ENCODE measurements at places on chromosomes 16 and 17.

- peak; percentile 89 for DNase-seq
Observed at GRCh38 chr17:40358323-40359038, 6.1 kb downstream of the GJD3 start.

GRCh38 chr17:164303-165235 lies 16.9 kb downstream of the DOC2B start:
- DNase-seq, result no peak

DNA sequence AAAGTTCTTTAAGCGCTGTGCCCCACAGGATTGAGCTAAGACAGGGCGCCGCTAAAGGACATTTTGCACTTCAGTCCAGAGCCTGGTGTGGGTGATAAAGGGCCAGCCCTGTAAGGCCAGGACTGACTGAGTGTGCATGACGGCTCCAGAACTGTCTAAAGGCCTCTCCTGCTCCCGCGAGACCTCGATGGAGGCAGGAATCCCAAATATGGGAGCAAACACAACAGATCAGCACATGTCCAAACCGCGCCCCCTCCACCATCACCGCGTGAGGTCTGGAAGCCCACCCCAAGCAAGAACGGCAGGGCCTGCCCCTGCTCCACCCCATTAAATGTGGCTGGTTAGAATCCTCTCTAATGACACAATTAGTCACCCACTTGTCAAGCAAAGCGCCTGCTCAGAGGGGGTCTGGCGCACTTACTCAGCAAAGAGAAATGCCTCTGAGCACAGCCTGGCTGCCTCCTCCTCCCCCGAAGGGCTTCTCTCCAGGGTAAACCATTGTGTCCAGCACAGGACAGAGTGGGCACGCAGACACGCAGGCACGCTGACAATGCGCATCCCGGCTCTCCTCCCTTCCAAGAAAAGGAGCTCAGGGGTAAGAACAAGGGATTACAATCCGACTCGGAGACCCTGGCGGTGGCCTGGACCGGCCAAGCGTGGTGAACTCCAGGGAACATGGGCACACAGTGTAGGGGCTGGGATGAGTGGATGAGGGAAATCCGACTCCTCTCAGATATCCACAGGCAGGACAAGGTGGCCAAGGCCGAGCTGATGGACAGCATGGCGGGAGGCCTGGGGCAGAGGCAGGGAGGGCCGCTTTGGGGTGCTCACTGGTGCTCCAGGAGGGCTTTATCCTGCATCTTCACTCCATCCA lies 1.5 kb downstream of the MXRA7 start:
- DNase-seq, result no peak

- no peak for DNase-seq
Observed at GRCh38 chr17:83194761-83195329, 115.4 kb downstream of the METRNL start.

All from stimulated activated CD4-positive, alpha-beta T cell treated with anti-CD3 and anti-CD28 coated beads, Interleukin-1b, Interleukin-23, amount 100 ng/mL, for 4 hours (primary cell).